ENCODE measurements at places on chromosomes 12 and 14.

- DNase-seq, result no peak
Measured at GRCh38 chr14:50357124-50357523, 39.6 kb downstream of the CDKL1 start.

DNA sequence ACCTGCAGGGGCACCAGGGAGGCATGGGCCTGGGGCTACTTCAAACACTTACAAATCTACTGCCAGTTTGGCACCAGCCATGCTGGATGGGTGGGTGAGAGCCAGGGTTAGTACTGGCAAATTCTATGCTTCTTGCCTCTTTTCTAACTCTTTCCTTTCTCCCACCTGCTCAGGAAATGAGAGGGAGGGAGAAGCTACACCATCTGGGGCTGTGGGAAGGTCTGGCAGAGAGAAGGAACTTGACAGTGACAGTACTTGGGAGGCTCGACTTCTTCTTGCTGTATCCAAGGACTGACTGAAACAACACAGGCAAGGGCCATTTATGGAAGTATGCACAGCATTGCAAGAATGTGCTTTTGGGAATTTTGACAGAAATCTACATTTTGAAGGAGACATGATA, 149.6 kb upstream of the DYRK2 start:
- DNase-seq, result no peak

- no peak for DNase-seq
Measured at GRCh38 chr12:76252031-76252430, 96.2 kb downstream of the BBS10 start.

GRCh38 chr12:105813201-105813600, 325.6 kb downstream of the NUAK1 start:
- DNase-seq, result no peak

DNA sequence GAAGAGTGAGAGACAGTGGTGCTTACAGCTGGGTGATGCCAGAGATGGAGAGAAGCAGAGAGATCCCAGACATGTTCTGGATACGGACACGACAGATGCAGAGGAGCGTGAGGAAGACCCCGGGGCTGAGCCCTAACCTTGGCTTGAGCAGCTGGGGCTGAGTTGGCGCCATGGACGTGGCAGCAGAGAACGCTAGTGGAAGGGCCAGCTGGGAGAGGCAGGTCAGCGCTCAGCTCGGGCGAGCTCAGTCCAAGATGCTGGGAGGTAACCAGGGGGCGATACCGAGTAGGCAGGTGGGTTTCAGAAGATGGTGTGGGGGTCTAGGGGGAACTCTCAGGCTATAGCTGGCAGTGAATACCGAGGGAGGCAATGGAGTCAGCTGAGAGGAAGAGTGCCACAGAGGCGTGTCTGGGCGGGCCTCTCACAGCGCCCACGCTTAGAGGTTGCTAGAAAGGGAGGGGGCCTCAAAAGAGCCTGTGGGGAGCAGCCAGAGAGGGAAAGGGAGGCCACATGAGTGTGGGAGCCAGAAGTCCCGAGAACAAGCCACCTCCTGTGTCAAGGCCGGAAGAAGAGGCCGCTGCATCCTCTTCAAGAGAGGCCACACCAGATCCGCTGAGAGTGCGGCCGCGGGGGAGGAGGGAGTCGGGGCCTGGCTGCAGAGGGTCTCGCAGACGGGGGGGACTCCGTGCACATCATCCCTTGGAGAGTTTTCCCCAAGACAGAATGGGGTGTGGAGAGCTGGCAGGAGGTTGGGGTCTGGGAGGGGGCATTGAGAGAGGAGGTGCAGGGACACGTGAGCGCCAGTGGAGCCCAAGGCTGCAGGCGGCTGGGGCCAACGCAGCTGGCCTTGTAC, 57.0 kb upstream of the DIO3 start:
- DNase-seq, result no peak

DNA sequence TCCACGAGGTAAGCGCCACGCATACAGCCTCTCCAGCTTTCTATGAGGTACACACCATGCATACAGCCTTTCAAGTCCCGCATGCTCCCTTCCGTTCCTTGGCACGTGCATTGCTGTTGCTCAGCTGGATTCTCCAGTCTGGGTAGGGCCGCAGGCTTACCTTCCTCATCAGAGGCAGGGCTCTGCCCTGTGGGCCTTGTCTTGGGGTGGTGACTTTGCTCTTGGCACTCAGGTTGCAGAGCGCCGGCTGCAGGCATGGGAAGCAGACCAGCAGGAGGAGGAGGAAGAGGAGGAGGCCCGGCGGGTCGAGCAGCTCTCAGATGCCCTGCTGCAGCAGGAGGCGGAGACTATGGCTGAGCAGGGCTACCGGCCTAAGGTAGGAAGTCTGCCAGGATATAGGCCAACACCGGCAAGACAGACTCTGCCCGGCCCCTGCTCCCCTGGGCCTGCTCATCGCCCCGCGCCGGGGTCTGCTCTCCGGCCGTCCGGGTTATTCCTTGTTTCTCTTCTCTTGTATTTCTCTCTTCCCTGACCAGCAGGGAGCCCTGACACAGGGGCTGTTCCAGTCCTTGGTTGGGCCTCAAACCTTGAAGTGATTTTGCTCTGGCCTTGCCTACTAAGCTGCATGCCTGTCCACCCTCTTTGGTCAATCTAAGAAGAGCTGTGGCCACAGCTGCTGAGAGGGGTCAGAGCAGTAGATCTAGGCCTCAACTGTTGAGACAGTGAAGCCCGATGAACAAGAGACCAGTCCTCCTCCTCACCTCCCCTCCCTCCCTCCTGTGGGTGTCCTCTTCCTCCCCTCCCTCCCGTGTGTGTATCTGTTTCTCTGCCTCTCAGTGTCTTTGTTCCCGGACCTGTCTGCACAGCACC, 15.3 kb downstream of the TCHP start:
- DNase-seq, result no peak

DNA sequence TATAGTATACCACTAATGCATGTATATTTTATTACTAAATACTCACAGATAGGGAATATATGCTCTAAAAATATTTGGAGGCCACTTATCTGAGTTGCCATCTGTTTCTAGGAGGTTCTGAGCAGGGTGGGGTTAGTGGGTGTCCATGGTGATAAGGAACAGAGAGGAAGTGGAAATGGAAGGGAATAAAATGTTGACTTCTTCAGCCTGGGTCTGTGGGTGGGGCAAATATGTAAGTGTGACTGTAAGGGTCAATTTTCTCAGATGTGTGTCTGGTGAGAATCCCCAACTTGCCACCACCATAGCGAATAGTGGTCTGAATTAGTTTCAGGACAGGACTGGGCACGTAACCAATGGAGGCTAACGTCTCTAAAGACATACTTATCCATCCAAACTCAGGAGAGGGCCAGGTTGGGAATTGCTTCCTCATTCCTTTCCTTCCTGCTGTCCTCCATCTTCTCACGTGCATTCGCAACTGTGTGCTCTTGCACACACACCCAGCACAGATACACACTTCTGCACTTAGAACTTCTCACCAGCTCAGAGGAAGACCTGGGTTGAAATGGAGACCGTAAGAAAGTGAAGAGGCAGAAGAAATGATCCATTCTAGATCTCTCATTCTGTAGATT, 54.2 kb upstream of the GZMB start:
- no peak for DNase-seq

- DNase-seq, result no peak
Measured at GRCh38 chr12:69345077-69345476, 3.1 kb upstream of the LYZ start.

- no peak for DNase-seq
Measured at GRCh38 chr12:5070090-5070489, 26.4 kb downstream of the KCNA5 start.

DNA sequence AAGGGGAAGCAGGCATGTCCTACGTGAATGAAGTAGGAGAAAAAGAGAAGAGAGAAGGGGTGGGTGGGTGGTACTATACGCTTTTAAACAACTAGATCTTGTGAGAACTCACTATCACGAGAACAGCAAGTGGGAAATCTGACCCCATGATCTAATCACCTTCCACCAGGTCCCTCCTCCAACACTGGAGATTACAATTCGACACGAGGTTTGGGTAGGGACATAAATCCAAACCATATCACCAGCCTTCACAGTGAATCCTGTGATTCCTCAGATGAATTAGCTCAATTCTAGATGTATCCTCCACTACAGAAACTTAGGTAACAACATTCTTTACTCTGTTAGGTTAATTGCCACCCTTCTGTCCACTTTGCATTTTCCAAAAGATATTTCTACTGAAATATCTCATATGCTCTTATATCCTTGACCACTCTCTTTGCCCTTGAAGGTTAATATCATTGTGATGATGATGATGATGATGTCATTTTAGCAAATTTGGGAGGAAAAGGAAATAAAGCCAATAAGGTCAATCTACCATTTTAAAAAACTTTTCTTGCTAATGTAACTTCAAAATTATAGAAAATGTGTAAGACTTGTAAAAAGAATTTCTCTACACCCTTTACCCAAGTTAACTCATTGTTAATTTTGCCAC, 23.2 kb upstream of the CCNT1 start:
- no peak for DNase-seq

DNA sequence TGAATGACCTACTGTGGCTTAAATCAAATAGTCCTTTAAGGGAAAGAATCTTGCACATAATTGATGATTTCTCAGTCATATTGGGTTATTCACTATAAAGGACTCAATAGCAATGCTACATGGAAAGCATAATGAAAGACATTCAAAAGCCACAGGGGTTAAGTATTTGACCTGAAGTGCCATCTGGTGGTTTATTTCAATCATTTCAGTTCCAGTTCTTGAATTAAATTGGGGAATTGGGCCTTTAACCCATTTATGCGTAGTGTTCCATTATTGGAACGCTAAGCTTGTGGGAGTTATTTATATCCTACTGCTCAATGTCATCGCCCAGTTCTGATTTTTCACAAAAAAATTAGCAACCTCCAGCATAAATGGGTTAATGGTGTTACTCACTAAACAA, 41.3 kb upstream of the C12orf71 start:
- DNase-seq, result no peak

Data from stimulated activated CD8-positive, alpha-beta memory T cell treated with anti-CD3 and anti-CD28 coated beads, Interleukin-4, amount 100 ng/mL, for 24 hours (primary cell).